ENCODE measurements at places on chromosomes 2 and 18.

- no peak for DNase-seq
Measured at GRCh38 chr2:207481924-207482323, 47.8 kb upstream of the CREB1 start.

- no peak for DNase-seq
Measured at GRCh38 chr2:237478095-237478494, 9.0 kb upstream of the MLPH start.

GRCh38 chr2:199431746-199432213, 26.0 kb downstream of the SATB2 start:
- DNase-seq: no peak

- DNase-seq: no peak
Measured at GRCh38 chr2:192150166-192150565, 44.6 kb downstream of the TMEFF2 start.

DNA sequence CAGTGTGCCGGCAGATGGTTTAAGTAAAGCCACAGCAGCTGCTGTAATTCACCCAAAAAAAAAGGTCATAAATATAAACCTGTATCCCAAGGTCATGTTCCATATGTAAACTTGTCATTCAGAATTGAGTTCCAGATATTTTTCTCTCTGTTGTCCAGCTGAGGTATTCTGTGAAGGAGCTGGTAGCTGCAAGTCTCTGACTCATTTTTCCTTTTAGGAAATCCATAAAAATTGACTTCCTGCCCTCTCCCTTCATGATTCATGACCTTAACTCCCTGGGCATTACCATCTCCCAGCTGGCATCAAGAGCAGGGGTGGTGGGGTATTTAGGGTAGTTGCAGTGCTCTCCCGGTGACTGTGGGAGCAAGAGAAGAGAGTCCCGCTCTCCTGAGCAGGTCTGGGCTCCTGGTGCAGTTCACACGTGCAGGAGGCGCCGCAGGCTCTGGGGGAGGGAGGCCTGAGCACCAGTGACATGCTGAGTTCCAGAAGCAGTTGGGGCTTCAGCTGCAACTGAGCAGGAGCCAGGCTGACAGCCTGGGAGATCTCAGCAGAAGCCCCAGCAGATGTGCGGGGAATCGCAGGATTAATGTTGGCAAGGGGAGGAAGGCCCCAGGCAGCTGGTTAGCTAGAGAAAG, 192.6 kb downstream of the MGAT5 start:
- DNase-seq: no peak

GRCh38 chr2:128490881-128491691, 172.4 kb upstream of the HS6ST1 start:
- no peak for DNase-seq

GRCh38 chr2:132690664-132691303, 20.8 kb upstream of the LYPD1 start:
- DNase-seq: no peak

DNA sequence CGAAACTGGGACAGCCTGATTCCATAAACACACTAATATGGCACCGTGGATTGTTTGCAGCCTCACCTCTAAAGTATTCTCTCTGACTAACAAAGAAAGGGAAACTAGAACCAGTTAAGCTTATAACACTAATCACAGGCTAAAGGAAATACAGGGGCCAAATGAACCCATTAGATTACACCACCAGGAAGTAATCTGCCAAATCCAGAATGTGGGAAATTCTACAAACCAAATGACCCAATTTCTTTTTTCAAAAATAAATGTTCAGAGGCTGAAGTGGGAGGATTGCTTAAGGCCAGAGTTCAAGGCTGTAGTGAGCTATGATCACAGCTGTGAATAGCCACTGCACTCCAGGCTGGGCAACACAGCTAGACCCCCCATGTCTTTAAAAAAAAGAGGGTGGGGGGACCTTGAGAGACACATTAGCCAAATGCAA, 1.5 kb upstream of the MPPE1 start:
- no peak for DNase-seq

- DNase-seq: no peak
Measured at GRCh38 chr2:138632066-138632620, 130.6 kb downstream of the SPOPL start.

DNA sequence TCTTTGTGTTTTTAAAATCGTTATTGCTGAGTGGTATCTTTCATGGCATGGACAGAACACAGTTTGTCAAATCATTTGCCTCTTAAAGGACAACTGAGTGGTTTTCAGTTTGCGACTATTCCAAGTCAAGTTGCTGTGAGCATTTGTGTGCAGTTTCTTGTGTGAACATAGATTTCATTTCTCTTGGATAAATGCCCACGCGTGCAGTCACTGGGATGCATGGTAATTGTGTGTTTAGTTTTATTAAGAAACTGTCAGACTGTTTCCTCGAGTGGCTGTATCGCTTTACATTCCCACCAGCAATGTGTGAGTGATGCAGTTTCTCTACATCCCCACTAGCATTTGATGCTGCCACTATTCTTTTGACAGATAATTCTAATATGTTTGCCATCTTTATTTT, 154.0 kb upstream of the ARL4C start:
- no peak for DNase-seq

GRCh38 chr2:98294711-98295110, 51.5 kb upstream of the CNGA3 start:
- DNase-seq: no peak

GRCh38 chr2:12817870-12818269, 101.1 kb downstream of the TRIB2 start:
- no peak for DNase-seq

GRCh38 chr18:13445241-13445897, 226.8 kb downstream of the LDLRAD4 start:
- no peak for DNase-seq

GRCh38 chr18:27004056-27004829, 138.7 kb upstream of the AQP4 start:
- DNase-seq: no peak

- no peak for DNase-seq
Measured at GRCh38 chr2:109499566-109499965, 114.2 kb downstream of the SEPTIN10 start.

GRCh38 chr18:39693359-39693758, 2127.8 kb upstream of the CELF4 start:
- DNase-seq: no peak

DNA sequence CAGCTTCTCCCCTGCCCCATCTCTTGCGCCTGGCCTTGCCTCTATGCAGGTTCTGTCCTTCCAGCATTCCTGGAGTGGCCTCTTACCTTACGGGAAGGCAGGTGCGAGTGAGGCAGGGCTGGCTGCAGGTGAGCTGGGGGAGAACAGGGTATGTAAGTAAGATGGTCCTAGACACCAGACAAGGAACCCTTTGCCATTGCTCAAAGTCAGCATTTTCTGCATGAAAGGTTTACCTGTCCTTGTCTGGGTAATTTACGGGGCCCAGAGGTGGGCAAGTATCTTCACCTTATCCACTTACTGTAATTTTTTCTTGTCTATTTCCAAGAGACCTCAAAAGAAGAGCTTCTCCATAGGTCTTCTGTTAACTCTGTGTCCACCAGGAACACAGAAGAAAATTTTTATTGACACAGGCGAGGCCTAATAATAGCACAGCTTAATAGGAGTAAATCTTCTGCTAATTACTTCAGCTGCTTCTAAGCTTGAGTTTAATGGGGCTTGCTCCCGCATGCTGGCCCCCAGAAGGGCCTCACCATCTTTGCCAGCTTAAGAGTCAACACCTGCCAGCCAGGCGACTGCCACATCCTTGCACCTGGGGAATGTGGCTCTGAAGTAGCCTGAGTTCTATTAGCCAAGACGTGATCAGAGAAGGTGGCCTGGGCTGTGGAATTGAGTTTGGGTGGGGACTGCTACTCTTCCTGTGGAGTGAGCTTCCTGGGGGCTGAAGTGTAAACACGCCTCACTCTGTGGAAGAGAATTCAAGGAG, 27.1 kb downstream of the PCARE start:
- no peak for DNase-seq

Data from endothelial cell (in vitro differentiated cells).